ENCODE measurements at places on chromosomes 6 and 20.

- no peak for DNase-seq
Measured at GRCh38 chr6:106694343-106694742, 65.0 kb downstream of the QRSL1 start.

GRCh38 chr6:143141442-143141841 is 80.8 kb downstream of the AIG1 start:
- no peak for DNase-seq

DNA sequence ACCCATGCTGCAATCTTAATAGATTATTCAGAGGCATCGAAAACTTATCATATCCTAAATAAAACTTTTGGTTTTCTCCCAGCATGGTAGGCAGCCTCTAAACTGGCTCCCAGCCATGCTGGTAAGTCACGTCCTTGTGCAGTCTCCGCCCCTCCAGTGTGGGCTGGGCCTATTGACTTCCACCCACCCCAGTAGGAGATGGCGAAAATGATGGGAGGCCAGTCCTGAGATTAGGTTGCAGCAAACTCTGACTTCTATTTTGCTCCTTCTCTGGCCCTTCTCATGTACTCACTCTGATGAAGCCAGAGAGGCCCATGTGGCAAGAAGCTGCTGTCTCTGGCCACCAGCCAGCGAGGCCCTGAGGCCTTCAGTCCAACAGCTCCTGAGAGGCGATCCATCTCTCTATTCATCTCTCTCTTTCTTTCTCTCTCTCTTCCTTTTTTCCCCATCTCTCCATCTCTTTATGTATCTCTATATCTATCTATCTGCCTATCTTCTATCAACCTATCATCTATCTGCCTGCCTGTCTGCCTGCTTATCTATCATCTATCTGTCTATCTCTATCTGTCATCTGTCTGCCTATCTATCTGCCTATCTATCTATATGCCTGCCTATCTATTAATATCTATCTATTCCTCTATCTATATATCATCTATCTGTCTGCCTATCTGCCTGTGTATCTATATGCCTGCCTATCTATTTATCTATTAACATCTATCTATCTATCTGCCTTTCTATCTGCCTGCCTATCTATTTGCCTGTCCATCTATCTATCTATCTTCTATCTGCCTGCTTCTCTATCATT is 52.7 kb upstream of the STX16 start:
- no peak for DNase-seq

DNA sequence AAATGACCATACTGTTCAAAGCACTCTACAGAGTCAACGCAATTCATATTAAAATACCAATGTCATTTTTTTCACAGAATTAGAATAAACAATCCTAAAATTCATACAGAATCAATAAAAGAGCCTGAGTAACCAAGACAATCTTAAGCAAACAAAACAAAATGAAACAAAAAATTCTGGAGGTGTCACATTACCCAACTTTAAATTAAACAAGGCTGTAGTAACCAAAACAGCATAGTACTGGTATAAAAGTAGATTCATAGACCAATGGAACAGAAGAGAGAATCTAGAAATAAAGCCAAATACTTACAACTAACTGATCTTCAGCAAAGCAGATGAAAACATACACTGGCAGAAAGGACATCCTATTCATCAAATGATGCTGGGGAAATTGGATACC is 346.9 kb upstream of the JAG1 start:
- DNase-seq = no peak

DNA sequence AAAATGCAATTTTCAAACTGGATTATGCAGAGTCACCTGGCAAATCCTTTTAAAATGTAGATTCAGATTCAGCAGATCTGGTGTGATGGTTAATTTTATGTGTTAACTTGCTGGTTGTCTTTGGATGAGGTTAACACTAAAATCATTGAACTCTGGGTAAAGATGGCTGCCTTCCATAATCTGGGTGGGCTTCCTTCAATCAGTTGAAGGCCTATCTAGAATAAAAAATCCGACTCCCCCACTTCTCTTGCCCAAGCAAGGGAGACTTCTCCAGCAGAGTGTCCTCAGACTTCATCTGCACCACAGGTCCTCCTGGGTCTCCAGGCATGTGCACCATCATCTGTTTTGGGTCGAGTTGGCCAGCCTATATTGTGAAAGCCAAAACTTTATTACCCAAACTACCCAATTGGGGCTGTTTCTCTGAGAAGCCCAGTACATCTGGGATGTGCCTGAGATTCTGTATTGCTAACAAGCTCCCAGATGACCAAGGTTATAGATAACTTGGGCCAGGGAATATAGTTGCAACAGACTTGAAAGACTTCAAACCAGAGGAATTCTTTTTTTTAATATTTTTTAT is 1.6 kb upstream of the SLC17A5 start:
- DNase-seq = no peak

GRCh38 chr6:84399003-84399402 is 171.6 kb upstream of the CEP162 start:
- DNase-seq = no peak

GRCh38 chr6:98590136-98590681 is 244.2 kb upstream of the POU3F2 start:
- no peak for DNase-seq

DNA sequence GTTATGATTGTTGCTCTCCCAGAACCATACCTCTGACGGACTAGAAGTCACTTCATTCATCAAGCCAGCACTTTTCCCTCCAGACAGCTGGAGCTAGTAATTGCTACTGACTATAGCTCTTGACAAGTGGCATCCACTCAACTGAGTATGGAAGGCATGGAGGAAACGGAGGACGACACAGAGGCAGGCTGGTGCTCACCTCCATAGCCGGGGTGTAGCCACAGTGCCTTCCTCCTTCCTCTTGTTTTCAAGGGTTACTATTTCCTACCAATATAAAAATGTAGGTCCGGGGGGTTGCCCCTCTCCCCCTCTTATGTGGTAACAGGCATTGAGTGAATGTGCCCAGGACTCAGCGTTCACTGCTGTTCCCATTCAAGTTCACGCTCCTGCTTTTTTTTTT is 23.5 kb upstream of the FOXC1 start:
- DNase-seq = no peak

GRCh38 chr6:12875051-12875450 is 158.5 kb downstream of the PHACTR1 start:
- DNase-seq = no peak

DNA sequence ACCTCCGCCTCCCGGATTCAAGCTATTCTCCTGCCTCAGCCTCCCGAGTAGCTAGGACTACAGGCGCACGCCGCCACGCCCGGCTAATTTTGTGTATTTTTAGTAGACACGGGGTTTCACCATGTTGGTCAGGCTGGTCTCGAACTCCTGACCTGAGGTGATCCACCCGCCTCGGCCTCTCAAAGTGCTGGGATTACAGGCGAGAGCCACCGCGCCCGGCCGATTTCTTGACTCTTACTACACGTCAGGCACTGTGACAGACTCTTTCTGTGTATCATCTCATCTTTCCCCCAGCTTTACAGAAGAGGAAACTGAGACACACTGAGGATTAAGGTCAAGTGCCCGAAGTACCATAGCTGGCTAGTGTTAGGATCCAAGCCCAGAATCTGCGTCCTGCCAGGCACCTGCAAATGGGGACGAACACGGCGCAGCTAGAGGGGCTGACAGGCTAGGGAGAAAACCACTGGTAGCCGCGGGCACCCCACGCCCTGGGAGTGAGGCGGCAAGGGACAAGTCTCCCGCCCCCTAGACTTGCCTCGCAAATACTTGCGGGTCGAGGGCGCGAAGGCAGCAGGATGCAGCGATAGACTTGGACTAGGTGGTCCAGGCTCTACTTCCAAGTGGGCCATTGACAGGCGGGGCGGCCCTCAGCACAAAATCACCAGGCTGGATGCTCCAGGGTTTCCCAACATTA is 1.1 kb upstream of the TAF8 start:
- DNase-seq = peak; percentile 19

GRCh38 chr6:20328266-20328923 is 73.3 kb upstream of the E2F3 start:
- no peak for DNase-seq

- DNase-seq = no peak
Measured at GRCh38 chr20:664576-664975, 11.0 kb downstream of the SCRT2 start.

DNA sequence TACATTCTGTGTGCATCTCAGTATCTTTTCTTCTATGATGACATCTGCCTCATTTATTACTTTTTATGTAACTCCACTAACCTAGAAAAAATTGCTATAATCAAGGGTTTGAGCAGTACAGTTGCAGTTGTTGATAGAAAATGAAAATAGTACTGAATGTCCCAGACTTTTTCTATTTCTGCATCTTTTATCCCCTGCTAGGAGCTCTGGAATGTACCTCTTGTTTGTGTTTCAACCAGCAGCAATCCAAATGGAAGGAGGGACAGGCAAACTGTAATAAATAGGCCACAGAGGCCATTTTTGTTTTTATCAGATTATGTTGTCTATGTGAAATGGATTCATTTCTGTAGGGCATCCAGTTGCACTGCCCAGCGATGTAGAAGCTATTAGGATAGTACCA is 536.9 kb downstream of the KIF16B start:
- no peak for DNase-seq

DNA sequence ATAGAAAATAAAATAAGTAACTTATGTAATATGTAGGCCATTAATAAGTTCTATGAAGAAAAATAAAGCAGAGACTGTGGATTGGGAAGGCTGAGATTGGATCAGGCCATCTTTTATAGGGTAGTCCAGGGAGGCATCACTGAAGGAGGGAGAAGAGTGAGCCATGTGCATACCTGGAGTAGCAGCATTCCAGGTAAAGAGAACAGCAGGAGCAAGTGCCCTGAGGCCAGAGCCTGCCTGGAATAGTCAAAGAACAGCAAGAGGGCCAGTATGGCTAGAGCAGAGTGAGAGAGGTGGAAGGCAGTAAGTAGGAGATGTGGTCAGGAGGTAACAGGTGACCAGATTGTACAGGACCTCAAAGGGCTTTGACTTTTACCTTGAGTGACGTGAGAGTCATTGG is 112.1 kb downstream of the EPM2A start:
- no peak for DNase-seq

DNA sequence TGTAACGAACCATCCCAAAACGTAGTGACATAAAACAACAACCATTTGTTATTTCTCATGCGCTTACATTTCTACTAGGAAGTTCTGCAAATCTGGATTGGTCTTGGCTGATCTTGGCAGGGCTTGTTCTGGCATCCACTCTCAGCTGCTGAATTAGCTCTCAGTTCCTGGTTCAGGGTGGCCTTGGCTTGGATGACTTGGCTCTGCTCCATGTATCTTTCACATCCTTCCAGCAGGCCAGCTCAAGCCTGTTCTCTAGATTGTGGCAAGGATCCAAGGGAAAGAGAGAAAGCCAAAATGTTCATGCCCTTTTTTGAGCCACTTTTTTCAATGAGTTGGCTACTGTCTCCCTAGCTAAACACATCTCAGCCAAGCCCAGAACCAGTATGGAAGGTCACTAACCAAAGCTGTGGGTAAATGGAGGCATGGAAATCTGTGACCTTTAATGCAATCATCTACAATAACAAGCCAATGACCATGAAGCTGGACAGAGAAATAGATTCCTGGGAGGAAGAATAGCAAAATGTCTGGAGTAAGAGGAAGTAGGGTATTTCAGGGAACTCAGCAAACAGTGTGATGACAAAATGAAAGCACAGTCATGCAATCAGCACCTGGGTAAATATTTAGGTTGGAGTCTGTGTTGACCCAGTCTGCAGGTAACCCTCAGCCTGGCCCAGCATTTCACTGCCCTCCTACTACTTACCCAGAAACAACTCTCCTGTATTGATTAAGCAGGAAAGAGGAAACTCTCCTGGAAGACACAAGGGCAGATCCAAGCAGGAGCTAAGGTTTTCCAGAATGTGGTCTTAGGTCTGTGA is 32.7 kb upstream of the SNAP25 start:
- no peak for DNase-seq

- no peak for DNase-seq
Measured at GRCh38 chr6:77876300-77876699, 223.5 kb downstream of the MEI4 start.

GRCh38 chr6:158077676-158078075 is 90.4 kb downstream of the SERAC1 start:
- DNase-seq = no peak

GRCh38 chr6:7496266-7496875 is 45.1 kb upstream of the DSP start:
- DNase-seq = no peak

DNA sequence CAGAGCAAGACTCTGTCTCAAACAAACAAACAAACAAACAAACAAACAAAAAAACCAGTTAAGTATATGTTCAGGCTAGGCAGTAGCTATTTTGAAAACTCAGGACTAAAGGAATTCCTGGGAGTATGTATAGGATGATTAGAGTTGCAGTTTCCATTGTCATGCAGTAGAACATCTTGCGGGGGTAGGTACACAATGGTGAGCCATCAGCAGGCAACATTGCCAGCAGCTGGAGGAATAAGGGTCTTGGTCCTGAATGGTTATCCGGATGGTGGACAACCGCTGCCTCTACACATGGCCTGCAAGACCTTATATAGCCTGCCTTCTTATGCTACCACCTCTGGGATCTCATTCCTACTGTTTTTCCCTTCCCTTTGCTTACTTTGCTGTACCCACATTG is 297.5 kb downstream of the SOX4 start:
- no peak for DNase-seq

DNA sequence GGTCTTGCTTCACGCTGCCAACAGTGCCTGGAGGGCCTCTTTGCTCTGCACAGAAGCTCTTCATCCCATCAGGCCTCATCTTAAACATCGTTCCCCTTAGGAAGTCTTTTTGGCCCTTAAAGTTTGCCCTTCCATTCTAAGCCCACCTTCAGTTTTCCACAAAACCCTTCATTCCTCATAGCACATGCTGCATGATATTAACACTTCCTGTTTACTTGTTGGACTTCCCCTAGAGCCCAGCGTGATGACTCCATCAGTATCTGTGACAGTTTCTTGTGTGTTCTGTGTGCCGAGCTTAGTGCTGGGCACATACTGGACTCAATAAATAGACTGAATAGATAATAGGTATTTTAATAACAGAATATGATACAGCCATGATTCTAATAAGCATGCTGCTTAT is 2.2 kb downstream of the NT5DC1 start:
- DNase-seq = no peak

DNA sequence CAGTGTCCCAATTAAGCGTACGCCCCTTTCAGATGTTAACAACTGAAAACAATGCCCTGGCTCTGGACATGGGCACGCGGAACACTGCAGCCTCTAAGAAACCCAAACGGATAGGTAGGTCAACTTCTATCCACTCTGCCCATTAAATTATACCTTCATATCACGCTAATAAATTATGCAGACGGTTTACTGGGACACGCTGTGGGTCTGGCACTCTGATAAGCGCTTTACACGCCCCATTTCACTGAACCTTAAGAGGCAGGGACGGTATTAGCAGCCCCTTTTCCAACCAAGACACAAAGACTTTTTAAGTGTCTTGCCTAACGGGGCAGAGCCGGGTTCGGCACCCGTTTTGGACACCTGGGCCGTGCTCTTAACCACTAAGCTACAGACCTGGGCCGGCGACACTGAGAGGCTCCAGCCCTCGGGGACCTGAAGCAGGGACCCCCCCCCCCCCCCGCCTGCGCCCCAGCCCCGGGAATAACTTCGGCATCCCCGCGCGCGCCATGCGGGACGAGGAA is 744 bp downstream of the STAU1 start:
- DNase-seq = peak; percentile 17

DNA sequence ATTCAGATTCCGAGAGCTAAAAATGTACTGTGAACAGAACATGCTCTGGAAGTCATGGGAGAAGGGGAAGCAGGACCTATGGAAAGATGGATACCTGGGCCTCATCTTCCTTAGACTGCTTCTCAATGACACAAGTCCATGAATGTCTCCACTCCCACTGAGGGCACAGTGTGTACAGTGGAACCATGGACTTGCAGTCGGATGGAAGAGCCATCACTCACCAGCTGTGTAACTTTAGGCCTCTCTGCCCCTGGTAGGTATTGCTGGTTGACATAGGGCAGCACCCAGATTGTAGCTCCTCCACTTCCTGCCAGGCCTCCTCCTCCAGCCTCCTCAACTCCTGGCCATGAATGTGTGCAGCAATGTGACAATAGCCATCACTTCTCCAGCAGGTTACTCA is 52.5 kb downstream of the MAFB start:
- no peak for DNase-seq
